AG09319 (cell line): ENCODE measurements at places on chromosomes 3 and 15.

DNA sequence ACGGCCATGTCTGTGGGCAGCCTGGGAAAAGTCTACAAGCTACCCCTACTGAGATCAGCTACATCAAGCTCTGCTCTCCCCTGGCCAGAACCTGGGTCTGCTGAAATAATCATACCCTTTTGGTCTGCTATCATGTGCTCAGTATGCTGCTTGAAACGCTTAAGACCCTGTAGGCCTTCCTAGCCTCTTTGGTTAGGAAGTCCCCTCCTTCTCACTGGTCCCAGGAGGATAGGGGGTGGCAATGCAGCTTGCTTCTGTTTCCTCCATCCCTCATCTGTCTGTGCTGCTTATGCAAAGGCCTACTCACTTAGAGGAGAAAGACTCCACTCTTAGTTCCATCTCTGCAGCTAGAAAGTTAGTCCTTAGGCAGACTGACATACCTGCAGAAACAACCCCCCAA, 118.2 kb upstream of the RASGRP1 start:
- DNase-seq = no peak

- no peak for DNase-seq
Observed at GRCh38 chr15:57028176-57028575, 109.7 kb downstream of the TCF12 start.

DNA sequence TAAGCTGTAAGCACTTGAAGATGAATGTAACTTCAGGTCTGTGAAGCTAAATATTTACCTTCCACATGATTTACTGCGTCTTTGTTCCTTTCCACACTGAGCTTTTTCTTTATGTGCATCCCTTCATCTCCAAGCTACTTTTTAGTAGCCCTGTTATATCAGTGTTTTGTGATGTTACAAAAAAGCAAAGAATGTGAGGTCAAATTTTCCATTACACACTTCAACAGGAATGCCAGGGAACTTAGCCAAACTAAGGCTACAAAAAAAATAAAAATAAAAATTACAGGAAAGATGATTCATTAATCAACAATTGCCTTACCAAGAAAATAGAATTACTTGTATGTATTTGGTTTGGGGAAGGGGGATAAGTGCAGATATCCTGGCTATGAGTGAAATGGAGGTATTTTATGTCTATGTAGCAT, 73.0 kb downstream of the FILIP1L start:
- DNase-seq = peak; percentile 82

- DNase-seq = no peak
Observed at GRCh38 chr3:8660175-8661118, 15.8 kb upstream of the SSUH2 start.

- no peak for DNase-seq
Observed at GRCh38 chr3:9398700-9399336, 1.4 kb downstream of the SETD5 start.

- no peak for DNase-seq
Observed at GRCh38 chr3:134971306-134971705, 176.2 kb downstream of the EPHB1 start.

DNA sequence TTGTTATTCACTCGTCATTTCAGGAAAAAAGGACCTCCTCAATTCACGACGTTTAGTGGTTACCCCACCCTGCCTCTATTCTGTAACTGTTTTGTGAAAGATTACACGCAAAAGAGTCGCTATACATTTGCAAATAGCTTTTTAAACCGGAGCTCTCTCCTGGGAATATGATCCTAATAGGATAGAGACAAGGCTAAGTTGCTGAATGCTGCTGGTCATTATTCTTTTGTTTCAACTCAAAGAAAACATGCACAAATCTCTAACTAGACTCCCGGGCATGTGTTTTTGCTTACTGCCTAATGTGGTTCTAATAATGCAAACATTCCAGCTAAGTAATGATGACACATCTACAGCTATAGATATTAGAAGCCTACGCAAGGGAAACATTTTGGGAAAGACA, 214.6 kb upstream of the MDFIC2 start:
- no peak for DNase-seq

DNA sequence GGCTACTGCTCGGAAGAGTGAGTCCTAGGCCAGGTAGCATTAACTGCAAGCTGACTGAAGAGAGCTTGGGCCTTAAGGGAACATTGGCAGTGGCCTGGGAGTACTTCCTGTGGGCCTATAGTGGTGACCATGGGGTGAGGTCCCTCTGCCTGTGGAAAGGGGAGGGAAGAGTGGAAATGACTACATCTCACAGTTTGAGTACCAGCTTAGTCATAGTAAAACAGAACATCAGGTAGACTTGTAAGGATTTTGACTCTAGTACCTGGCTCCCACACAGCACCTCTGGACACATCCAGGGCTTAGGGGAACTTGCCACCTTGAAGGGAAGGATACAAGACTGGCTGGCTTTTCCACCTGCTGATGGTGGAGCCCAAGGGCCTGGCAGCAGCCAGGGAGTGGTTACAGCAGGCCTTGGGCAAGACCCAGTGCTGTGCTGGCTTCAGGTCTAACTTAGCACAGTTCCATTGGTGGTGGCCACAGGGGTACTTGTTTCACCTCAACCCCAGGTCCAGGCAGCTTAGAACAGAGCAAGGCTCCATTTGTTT, 147.8 kb downstream of the SLC9A9 start:
- no peak for DNase-seq

DNA sequence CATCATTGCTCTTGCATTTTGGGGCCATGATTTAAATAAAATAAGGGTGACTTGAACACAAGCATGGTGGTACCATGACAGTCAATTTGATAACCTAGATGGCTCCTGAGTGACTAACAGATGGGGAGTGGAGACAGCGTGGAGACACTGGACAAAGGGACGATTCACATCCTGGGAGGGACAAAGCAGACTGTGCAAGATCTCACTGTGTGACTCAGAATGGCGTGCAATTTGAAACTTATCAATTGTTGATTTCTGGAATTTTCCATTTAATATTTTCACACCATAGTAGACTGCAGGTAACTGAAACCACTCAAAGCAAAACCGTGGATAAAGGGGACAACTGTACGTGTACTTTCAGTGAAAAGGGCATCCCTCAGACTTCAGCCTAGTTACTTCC, 25.5 kb downstream of the MCCC1 start:
- DNase-seq = no peak

GRCh38 chr3:124773351-124774326, 43.4 kb downstream of the UMPS start:
- no peak for DNase-seq

- DNase-seq = no peak
Observed at GRCh38 chr15:58147171-58147611, 9.0 kb downstream of the AQP9 start.

DNA sequence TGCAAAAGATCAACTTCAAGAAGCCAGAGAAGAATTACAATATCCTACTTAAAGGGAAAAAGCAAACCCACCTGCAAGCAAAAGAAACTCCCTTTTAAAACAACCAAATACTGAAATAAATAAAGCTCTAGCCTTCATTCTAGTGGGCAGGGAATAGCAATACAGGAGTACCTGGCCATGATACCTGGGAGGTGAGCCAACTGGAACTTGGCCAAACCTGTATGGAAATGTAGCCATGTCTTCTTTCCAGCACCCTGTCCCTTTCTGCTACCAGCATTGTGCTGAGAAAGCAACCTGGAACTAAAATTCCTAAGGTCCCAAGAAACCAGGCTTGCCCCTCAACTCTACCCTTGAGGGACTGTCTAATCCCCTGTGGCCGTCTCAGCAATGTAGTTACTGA, 530.0 kb downstream of the EPHB1 start:
- DNase-seq = no peak
